NCI-H1105 (cell line): ENCODE measurements at places on chromosomes 7 and 10.

- no peak for DNase-seq
Measured at GRCh38 chr7:1243964-1244416, 11.3 kb downstream of the UNCX start.

- DNase-seq: no peak
Measured at GRCh38 chr10:43978091-43978490, 329.4 kb upstream of the ZNF32 start.

- DNase-seq: no peak
Measured at GRCh38 chr10:7932301-7933036, 114.2 kb downstream of the TAF3 start.

GRCh38 chr10:99943908-99944307 lies 65.8 kb downstream of the DNMBP start:
- no peak for DNase-seq

DNA sequence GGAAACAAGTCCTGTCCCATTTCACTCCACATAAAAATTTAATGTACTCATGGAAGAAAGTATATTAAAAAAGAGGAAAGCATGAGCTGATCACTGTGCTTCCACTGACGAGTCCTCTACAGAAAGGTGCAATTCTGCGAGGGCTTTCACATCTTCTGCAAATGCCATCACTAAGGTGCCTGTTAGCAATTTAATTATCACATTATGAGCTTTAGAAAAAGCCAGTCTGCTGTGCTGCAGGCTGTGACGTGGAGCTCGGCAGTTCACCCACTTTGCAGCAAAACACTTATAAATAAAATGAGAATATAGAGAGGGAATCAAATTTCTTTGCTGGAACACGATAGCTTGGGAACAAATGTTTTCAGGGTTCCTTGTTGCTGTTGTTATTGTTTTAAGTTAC lies 22.5 kb upstream of the NEUROD6 start:
- DNase-seq: no peak

- DNase-seq: peak; percentile 46
Measured at GRCh38 chr7:16982640-16983350, 101.0 kb upstream of the AGR3 start.

GRCh38 chr10:55287346-55287745 lies 486.3 kb upstream of the PCDH15 start:
- DNase-seq: no peak

DNA sequence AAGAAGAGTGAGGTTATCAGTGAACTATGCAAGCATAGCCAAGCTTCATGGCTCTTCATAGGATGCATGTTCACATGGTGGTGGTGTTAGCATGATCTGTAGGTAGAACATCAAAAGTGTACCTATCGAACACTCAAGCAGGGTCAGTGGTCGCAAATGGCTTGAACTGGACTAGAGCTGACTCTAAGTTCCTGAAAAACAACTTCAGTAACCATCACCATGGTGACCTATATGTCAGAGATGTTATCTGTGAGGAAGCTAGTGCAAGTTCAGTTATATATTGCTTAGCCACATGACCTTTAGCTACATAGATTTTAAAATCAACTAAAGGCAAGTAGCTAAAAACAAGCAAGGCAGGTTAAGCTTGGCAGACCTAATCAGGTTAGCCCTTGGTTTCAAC lies 163.1 kb upstream of the AGR3 start:
- no peak for DNase-seq

DNA sequence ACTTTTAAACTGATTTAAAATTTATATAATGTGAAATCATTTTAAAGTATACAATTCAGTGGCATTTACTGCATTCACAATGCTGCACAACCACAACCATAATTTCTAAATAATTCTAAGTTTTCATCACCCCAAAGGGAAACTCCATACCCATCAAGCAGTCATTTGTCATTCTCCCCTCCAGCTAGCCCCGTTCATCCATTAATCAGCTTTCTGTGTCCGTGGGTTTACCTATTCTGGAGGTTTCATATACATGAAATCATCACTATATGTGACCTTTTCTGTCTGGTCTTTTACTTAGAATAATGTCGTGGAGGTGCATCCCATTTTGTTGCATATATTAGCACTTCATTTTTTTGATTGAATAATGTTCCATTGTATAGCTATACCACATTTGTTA lies 214.1 kb downstream of the ADK start:
- no peak for DNase-seq

DNA sequence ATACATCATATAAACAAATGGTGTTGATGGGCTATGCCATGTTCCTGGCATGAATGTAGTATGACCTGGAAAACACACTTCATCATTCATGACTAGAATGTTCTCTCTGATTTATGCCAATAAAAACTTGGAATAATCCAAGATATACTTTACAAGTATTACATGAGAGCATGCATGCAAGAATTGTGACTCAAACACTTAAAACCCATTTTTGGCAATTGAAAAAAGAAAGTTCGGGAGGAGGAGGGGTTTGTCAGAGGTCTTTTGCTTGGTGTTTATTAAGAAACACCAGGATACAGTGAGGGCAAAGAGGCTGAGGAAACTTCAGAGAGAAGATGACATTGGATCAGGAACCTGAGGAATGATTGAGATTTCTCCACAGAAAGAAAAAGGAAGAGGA lies 10.2 kb upstream of the CUL1 start:
- no peak for DNase-seq

- DNase-seq: no peak
Measured at GRCh38 chr10:121572859-121573537, 25.2 kb downstream of the FGFR2 start.

DNA sequence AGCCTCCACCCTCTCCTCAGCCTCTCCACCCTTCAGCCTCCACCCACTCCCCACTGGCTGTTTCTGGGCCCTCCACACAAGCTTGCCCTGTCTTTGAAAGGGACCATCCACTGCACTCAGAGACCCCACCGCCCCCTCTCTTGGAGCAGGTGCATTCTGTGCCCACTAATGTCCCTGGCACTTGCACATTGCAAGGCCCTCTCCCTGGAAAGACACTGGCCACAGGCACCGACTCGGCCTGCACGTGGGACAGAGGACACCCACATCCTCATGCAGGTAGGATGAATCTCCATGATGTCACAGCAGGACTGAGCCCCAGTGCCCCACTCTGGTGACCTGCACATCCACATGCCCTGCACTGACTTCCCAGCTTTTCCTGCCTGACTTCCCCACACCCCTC lies 36.8 kb upstream of the EBF3 start:
- DNase-seq: no peak

GRCh38 chr7:106110238-106110560 lies 1.9 kb downstream of the SYPL1 start:
- DNase-seq: no peak

DNA sequence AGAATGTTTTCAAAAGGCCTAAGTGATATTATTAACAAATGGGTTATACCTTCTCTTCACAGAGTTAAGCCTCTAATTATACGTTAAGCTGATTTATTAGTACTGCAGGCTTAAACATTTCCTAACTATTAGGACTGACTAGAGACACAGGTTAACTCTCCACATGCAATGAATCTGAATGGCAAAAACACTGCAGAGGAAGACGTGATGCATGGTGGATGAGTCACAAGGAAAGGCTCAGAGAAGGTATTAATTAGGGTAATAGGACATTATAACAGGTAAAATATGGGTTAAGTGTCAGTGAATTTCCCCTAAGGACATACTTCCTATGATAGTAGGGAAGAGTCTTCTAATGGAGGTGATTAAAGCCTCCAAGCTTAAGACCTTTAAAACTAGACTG lies 24.7 kb upstream of the SEM1 start:
- no peak for DNase-seq

DNA sequence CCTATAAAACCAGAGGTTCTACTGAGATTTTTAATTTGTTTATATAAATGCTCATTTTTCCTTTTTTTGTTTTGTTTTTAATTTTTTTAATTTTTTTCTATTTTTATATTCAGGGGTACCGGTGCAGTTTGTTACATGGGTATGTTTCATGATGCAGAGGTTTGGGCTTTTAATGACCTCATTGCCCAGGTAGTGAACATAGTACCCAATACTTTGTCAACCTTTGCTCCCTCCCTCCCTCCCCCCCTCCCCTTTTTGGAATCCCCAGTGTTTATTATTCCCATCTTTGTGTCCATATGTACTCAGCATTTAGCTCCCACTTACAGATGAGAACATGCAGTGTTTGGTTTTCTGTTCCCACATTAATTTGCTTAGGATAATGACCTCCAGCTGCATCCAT lies 94.4 kb upstream of the NEBL start:
- DNase-seq: no peak

GRCh38 chr7:41994036-41994745 lies 242.8 kb downstream of the GLI3 start:
- no peak for DNase-seq

DNA sequence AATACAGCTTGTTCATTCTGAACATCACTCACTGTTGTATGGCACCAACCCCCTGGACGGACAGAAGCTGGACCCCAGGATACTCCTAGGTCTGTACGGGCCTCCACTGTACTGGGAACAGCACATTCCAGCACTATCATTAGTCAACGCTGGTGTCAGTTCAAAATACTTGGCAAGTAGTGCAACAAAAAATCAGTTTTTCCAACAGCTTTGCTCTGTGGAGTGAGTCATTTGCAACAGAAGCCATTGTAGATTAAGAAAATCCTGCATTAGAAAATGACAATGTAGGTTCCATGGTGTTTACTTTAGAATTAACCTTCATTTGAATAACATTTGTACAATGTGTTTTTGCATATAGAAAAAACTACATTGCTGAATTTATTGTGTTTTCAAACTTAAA lies 266.6 kb downstream of the HDAC9 start:
- DNase-seq: no peak

DNA sequence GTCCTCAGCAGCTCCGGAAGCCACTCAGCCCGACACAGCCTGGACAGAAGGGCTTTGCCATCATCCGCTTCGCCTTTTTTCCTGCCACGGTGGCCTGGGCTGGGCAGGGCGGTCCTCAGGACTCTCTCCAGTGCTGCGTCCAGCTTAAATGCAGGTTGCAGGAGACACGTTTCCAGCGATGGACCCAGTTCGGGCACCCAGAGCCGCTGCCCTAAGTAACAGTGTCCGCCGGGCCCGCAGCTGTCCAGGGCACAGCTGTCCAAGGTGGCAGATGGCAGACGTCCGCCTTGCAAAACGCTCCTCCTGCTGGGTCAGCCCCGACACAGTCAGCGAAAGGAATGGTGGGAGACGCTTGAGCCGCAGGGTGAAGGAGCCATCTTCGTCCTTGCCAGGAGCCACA lies 37.0 kb upstream of the FOXL3 start:
- no peak for DNase-seq

DNA sequence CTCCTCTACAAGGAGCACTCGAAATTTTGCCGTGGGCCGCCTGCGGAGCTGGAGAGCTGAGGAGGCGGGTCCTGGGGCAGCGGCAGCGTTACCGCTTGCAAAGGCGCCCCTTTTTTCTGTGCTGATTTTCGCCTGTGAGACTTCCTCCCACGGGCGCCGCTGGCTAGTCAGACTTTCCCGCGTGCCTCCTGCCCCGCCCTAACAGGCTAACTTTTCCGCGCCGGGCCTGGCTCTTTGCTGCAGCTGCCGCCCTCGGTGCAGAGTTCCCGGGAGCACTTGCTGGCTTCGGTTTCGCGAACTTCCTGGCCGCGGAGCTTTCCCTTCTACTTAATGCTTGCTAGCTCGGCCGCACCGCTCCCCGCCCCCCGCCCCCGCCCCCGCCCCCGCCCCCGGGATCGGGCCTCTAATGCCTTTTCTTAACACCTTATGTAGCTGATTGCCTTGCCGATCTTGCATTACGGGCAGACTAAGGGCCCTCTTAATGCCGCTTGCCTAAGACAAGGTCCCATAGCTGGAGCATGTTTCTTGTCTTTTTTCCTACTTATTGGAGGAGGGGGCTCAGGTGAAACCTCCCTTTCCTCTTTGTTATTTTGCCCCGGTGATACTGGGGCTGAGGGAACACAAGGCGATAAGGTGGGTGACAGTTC lies 37.9 kb upstream of the RASGEF1A start:
- DNase-seq: no peak

DNA sequence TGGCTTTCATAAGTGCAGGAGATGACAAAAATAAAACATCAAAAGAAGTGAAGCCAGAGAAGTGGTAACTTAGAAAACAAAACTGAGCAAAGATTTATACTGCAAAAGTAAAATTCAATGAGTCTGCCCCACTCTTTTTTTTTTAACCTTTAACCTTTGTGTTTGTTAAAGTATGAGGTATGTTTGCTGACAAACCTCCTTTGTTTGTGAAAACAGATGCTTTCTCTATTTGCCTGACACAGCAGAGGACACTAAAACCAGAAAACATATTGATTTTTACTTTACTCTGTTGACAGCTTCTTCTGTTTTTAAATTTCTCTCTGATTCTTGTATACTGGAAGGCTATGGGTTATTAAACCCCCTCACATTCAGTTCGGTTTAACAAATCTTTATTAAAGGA lies 57.6 kb downstream of the SGMS1 start:
- no peak for DNase-seq

GRCh38 chr10:11270135-11270857 lies 252.6 kb downstream of the CELF2 start:
- DNase-seq: peak; percentile 45

GRCh38 chr7:43076189-43076605 lies 36.2 kb upstream of the HECW1 start:
- DNase-seq: no peak
